ENCODE measurements at places on chromosomes 1 and 21.

GRCh38 chr1:78333502-78333901 lies 157.3 kb upstream of the PTGFR start:
- DNase-seq, result peak; percentile 60

DNA sequence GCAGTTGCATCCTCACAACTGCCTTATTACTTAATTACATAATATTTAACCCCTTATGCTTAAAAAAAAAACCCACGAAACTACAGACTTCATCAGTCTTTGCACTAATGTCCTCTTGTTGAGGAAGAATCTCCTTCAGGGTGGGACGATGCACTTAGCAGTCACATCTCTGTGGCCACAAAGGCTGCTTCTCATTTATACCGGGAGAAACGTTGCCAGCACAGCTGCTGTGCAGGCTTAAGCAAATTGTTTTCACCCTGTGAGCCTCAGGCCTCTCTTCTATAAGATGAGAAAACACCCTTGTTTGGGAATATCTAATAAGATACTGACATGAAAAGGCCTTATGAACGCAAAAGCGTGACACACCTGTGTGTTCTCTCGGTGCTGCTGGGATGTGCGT lies 2.9 kb upstream of the OBSCN start:
- no peak for DNase-seq

DNA sequence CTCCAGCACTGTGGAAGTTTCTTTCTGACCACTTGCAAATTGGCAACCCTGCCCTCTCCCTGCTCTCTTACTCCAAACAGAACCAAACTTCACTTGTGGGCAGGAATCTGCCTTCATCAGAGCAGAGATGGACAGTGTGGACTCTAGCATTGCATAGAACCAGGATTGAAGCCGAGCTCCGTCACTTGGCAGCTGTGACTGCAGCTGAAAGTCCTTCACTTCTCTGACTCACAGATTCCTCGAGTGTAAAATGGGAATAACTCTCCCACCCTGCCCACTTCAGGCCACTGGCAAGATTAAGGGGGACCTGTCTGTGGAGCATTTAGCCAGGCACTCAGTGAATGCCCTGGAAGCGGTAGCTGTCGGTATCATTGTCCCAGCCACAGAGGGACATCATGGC lies 75.7 kb upstream of the ZBTB40 start:
- no peak for DNase-seq

GRCh38 chr21:38753557-38753971 lies 52.2 kb upstream of the ETS2 start:
- no peak for DNase-seq

DNA sequence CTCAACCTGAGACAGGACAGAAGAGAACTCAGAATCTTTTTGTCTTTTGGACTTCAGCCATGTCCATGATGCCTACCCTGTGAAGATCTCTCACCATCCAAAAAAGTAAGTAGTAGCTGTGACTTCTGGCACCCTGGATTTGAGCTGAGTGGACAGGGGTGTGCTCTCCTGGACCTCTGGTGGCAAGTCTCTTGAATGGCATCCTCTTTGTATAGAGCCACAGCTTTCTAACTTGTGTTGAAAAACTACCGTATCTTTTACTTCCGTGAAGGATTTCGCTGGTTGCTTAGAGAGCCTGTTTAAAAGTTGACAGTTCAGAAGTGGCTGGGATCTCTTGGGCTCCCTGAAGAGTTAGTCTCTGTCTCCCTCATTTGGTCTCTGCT lies 1.8 kb downstream of the MFN2 start:
- DNase-seq, result peak; percentile 46

- no peak for DNase-seq
Measured at GRCh38 chr1:3258386-3259003, 189.5 kb downstream of the PRDM16 start.

DNA sequence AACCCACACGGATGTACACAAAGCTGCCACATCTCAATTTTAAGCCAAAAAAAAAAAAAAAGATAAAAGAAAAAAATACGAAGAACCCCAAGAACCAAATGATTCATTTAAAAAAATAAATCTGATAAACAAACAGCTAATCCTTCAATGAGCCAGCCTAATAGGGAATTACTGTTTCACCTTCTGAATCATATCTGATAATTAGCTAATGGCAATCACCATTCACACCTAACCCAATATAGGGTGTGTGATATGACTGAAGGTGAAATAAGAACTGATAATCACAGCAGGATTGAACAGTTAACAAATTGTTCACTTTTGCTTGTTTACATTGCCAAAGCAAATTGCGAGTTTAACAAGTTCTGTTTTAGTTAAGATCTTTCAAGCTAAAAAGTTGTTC lies 61.4 kb downstream of the LAMC2 start:
- DNase-seq, result no peak

DNA sequence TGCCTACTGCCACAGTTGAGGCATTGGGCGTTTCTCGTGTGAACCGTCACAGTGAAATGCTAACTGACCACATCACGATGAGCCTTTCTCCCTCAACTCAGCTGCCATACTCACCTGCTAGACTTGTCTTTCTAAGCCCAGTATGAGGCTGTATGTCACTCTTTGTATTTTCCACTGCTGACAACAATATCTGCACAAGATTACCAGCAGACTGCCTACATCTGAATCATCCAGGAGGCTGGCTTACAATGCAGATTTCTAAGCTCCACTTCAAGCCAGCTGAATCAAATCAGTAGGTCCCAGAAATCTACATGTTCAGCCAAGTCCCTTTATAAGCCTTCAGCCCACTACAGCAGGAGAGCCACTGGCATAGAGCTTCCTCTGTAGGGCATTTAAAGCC lies 355.0 kb upstream of the DUSP10 start:
- no peak for DNase-seq

DNA sequence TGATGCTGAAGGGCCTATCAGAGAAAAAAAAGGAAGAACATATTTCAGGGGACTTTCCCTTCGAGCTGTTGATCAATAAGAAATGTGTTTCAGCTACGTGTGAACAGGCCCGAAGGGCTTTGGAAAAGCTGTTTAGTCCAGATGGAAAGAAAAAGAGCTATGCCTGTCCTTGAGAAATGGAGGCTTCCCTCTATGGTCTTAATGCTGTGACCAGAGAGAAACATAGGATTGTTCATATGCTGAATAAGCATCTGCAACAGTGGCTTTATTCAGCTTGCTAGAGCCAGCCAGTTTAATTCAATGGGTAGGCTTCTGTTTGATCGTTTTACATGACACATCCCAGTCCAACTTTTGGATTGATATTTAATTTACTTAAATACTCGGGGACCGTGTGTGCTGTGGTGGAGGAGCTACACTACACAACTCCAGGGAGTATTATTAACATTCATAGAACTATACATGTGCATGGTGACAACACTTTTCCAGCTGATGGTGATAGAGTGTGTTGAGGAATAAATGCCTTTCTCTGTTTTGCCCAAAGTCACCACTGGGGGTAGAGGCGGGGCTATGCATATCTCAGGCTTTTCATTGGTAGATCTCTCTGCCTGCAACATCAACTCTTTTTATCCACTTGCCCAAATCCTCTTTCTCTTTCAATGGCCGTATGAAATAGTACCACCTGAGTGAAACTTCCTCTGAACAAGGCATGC lies 106.7 kb upstream of the C8B start:
- peak; percentile 17 for DNase-seq

DNA sequence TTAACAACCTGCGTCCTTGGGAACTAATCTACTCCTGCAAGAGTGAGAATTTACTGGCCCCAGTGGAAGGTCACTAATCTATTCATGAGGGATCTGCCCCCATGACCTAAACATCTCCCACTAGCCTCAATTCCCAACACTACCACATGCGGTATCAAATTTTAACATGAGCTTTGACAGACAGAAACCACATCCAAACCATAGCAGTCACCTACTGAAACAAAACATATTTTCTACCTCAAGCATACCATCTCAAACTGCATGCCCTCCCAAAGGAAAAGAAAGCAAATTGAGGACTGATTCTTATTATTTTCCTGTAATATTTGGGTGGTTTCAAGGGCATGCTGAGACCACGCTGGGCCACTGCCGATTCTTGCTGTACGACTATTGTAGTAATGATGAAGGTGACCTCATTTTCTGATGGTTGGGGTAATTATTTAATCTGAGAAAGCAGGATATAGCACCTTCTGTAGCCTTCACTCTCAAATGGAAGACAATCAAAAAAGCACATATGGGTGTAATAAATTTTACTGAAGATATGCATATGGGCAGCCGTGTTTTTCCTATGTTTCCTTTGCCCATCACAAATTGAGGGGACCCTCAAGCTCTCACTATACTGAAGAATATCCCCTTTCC lies 13.2 kb upstream of the GBP5 start:
- DNase-seq, result no peak

GRCh38 chr21:16568661-16569060 lies 838.9 kb downstream of the USP25 start:
- DNase-seq, result no peak

DNA sequence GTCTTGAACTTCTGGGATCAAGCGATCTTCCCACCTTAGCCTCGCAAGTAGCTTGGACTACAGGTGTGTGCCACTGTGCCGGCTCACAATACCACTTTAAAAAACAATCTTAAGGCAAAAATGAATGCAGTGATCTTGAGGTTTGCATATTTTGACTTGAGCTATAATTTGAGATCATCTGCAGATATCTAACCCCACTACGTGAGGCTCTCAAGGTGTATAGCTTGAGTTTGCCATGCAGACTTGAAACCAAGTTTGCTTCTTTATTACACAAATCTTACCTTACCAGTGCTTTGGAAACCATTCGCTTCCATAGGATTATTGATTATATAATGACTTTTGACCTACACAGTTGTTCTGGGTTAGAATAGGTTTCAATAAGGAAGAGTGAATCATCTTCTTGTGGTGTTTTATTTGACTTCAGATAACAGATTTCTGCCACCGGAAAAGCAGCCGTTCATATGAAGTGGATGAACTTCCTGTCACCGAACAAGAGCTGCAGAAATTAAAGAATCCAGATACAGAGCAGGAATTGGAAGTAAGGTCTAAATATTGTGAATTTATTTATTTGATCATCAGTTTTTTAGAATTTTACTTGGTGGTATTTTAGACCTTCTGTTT lies 155.1 kb downstream of the VPS13D start:
- no peak for DNase-seq

DNA sequence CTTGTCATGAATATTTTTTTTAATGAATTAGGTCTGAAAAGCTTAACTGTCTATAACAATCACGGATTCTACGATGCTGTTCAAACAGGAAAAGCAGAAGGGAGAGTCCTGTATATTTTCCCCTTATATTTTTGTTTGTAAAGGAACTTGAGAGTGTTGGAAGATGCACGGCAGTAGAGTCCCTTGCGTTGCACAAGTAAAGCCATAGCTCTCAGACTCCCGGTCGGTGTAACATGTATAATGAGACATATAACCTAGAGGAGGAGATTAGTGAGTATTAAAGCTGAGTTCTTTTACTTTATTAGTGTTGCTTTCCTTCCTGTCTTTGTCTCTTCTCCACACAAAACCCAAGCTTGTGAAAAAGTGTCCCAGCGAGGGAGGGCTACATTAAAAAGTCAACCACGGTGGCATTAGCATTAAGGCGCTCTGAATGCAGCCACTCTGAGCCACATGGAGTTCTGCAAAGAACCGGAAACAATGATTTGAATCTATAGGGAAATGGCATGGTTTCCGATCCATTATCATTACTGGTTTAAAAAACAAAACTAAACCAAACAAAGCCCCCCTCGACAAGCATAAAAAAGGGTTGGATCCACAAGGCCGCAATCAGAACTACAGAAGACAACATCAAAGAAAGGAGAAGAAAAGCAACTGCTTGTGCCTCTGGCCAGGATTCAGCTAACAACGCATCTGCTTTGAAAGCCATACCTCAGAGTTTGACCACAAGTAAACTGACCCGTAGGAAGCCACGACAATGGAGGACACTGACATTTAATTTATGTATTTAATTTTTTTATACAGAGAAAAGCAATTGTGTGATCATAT lies 356.8 kb downstream of the LMO4 start:
- no peak for DNase-seq

GRCh38 chr1:160855181-160855981 lies 7.3 kb downstream of the CD244 start:
- DNase-seq, result peak; percentile 86

DNA sequence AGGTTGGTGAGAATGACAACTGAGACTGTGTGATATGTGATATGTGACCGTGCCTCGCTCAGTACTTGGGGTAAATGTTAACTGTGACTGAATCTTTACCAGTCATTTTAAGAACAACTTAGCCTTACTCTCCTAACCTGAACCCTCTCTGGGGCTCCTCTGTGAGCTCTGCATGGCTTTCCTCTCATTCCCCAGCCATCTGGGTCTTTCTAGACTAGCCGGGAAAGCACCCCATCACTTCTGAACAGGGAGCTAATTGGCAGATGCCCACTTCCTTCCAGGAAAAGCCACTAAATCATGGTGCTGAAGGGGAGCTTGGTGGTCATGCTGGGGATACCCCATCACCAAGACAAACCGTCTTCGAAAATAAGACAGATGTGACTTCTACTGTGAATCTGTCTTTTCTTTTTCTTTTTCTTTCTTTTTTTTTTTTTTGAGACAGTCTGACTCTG lies 16.5 kb upstream of the FOXO6 start:
- DNase-seq, result peak; percentile 48

DNA sequence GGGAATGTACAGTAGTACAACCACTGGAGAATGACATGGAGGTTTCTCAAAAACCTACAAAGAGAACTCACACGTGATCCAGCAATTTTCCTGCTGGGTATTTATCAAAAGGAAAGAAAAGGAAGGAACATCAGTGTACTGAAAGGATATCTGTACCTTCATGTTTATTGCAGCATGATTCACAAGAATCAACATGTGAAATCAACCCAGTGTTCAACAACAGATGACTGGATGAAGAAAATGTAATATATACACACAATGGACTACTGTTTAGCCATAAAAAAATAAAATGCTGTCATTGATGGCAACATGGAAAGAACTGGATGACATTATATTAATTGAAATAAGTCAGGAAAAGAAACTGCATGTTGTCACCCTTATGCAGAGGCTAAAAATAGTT lies 19.0 kb upstream of the CYP4A11 start:
- no peak for DNase-seq

DNA sequence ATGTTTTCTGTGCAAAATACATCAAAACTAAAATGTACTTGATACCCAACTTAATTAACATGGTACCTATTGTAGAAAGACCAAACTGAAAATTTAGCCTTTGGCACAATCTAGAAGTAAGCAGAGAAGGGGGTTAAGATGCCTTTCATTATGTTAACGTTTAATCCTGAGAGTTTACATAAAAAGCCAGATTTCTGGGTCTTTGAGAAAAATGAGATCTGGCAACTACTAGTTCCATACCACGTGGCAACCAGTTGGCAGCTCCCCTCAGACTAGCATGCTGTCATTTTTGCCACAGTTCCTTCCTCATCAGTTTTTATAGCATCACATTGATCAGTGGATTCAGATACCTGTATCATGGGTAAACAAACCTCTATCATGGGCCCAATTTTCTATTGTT lies 1.5 kb downstream of the RO60 start:
- peak; percentile 29 for DNase-seq

DNA sequence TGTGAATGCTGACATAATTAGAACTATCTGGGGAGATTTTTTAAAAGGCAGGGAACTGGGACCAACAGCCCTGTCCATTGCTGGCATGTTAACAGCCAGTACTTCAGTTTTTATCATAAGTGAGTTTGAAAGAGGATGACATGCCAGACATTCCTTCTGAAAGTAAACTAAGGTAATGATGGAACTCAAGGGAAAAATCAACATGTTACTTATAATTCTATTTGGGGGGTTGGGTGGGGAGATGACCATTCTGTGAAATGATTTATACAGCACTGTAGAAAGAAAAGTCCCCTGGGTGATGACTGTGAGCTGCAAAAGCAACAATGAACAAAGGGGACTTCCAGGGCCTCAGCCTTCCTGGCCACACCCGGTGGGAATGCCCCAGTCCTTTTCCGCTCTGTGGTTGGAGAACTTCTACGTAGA lies 5.4 kb upstream of the LAMC2 start:
- peak; percentile 82 for DNase-seq
